ENCODE measurements at places on chromosomes 1 and 21. TPM values are rescaled to one million over a fixed set of nuclear protein-coding genes. Genes with fewer than 3 reads are reported as not detected.
A peak's percentile ranks its signal among the peaks of the same experiment; 100 is the strongest.

Gene AUNIP
- polyA plus RNA-seq: 0.13 TPM

Gene NBPF4
- not detected for polyA plus RNA-seq

Gene PLEKHA6
- 0.92 TPM for polyA plus RNA-seq

Gene LIN28A
- polyA plus RNA-seq: not detected

Gene CRNN
- 0.28 TPM for polyA plus RNA-seq

Gene NUAK2
- 0.20 TPM for polyA plus RNA-seq

Gene USH2A
- under 0.01 TPM for polyA plus RNA-seq

Gene CHIT1
- polyA plus RNA-seq: 0.10 TPM

Gene DNAJC28
- 7.6 TPM for polyA plus RNA-seq

Gene PLA2G5
- 0.53 TPM for polyA plus RNA-seq

Gene CHRM3
- 0.07 TPM for polyA plus RNA-seq

Gene CLCA4
- polyA plus RNA-seq: 0.04 TPM

Gene WDR64
- not detected for polyA plus RNA-seq

Gene ASCL5
- polyA plus RNA-seq: not detected

Gene MAP3K21
- polyA plus RNA-seq: 0.06 TPM

Gene SRGAP2C
- 1.2 TPM for polyA plus RNA-seq

GRCh38 chr1:112707221-112708001, 484 bp upstream of the RHOC start:
- peak; percentile 89 for DNase-seq

DNA sequence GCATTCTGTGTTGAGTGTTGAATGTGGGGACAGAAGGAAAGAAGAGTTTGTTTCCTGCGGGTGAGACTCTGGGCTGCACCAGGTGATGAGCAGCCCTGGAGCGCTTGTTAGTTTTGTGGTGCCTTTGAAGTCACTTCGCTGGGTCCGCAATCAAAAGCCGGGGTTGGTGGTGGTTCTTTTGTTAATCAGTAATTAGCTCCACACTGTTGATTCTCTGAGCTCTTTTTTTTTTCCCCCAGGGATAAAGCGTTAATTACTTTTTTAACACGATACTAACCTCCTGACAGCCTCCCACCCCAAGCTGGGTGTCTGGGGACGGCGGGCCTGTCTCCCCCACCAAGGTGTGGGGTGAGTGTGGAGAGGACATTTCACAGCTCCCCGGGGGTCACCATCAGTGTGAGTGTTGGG, 56.6 kb downstream of the AGPAT3 start:
- DNase-seq: no peak

GRCh38 chr1:99306644-99307043, 42.4 kb downstream of the PLPPR4 start:
- no peak for DNase-seq

GRCh38 chr1:234321231-234321630, 52.0 kb upstream of the COA6 start:
- no peak for DNase-seq

DNA sequence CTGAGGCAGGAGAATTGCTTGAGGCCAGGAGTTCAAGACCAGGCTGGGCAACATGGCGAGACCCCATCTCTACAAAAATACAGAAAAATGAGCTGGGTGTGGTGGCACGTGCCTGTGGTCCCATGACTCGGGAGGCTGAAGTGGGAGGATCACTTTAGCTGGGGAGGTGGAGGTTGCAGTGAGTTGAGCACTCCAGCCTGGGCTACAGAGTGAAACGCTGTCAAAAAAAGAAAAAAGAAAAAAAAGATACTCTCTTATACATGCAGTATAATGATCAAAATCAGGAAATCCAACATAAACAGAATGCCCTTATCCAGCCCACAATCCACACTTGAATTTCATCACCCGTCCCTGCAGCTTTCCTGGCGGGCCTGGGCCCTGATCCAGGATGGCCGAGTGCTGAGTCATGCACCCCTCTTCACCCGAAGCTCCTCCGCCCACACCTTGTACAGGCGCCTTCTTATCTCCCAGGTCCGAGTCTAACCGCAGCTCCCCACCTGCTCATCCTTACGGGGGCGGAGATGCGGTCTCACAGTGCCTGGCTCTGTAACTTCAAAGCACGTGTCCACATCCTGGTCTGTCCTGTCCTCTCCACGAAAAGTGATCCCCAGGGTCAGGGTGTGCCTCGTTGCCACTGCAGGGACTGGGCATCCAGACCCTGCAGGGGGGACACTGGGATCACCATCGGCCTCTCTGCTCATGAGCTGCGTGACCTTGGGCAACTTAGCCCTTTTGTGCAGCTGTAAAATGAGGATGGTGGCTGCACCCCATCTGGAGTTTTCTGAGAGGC, 120.2 kb upstream of the SLC45A1 start:
- DNase-seq: peak; percentile 64

- no peak for DNase-seq
These were observed 64.8 kb downstream of the DPT start for GRCh38 chr1:168664069-168664834.

DNA sequence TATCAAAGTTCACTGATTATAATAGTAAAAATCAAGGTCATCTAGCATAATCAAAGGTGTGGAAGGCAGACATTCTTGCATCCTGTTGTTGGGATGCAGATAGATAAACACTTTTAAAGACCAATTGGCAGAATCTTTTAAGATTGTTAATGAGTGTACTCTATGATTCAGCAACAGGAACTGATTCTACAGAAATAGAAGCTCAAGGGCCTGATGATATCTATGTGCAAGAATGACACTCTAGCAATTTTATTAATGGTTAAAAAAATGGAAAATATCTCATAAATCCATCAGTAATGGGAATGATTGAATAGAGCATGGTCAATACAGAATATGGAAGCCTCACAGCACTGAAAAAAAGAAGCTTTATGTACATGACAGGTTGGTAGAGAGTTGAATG, 2.2 kb upstream of the ATP1A4 start:
- DNase-seq: no peak

GRCh38 chr1:65964123-65964522, 171.4 kb downstream of the PDE4B start:
- no peak for DNase-seq

DNA sequence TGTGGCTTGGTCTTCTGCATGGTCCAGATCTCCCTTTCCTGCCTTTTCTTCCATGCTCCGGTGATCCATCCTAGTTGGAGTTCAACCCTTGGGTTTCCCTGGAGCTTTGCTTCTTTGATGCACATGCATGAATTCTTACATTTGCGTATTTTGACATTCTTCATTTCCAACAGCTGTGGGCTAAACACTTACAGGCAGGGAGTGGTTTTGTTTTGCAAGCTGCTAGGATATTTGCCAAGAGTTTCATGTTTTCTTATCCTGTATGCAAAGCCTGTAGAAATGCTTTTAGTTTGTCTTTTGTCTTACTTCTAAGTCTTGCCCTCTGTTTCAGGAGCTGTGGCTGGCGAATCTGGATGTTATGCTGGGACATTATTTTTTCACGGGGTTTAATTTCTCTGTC, 90.3 kb upstream of the PAXBP1 start:
- DNase-seq: no peak

GRCh38 chr1:43440358-43440757, 13.4 kb downstream of the HYI start:
- DNase-seq: no peak

GRCh38 chr1:75797273-75797588, 549 bp downstream of the MSH4 start:
- DNase-seq: no peak

DNA sequence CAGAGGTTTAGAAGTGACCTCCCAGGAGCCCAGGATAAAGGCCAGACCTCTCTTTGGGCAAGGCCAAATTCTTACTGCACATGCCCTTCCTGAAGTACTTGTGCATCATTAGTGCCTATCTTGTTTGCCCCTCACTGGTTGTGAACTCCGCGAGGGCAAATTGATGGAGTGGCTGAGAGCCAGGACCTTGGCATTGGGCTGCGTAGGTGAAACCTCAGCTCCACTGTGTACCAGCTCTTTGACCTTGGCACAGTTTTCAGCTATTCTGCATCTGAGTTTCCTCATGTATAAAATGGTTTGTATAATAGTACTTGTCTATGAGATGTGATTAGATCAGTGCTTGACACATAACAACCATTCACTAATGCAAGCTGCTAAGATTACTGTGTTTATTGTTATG, 11.5 kb downstream of the OTUD3 start:
- DNase-seq: no peak

DNA sequence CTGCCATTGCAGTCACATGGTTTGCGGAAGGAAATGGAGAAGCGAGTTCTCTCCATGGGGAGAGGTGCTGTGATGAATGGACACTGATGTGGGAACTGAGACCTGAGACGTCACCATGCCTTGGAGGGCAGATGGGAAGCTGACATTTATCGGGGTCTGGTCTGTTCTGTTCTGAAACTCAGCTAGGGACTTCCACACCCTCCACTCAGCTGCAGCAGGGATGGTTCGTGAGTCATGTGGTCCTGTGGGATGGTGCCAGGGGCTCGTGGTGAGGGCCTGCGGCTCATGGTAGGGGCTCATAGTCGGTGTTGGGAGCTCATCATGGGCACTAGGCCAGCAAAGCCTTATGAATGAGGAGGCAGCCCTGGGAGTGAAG, 6.1 kb downstream of the GPR137B start:
- no peak for DNase-seq

- DNase-seq: no peak
These were observed 107.6 kb upstream of the IPO9 start for GRCh38 chr1:201721082-201722049.

DNA sequence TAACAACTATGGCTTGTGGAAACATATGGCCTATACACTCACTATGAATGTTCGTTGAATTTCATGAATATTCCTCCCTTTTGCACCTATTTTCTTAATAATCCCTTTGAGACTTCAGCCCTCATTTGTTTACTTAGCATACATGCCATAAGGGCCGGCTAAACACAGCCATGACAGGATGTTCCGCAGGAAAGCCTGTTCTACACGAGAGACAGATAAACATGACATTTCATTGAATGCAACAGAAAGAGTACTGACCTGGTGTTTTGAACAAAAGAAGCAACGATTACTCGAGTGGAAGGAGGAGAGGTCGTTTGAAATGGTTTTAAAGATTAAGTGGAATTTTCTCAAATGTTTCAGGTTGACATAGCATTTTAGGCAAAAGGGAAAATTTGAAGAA, 459.5 kb upstream of the CXADR start:
- DNase-seq: no peak

- no peak for DNase-seq
These were observed 1.4 kb downstream of the MEX3A start for GRCh38 chr1:156080863-156081179.

- DNase-seq: peak; percentile 75
These were observed at the start of gene FNBP1L for GRCh38 chr1:93447481-93448291. FNBP1L (plus strand) TSS chr1:93448118; CDS start chr1:93448282, 164 bp downstream.
